ENCODE measurements at places on chromosomes 6 and 20. TPM values are rescaled to one million over a fixed set of nuclear protein-coding genes. Genes with fewer than 3 reads are reported as not detected.

KCNK16 gene
- not detected for total RNA-seq

BMP7 gene
- not detected for total RNA-seq

DNA sequence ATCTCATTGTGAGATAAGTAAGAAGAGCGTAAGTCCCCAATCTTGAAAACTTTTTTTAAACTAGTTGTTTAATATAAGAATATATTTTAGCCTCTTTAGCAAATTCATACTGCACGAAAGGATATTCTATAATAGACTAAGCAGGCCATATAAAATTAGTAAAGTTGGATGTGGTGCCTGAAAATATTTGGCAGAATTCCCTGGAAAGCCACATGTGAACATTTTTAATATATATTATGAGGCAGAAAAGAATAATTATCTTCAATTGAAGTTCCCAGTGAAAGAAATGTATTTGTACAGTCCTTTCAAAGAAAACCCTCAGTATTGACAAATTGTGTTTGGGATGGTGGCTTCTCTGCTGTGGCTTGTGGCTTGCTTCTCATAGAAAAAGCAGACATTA lies 237.5 kb upstream of the JAG1 start:
- H3K27ac ChIP-seq, result peak overlapping the region; percentile 25
- no peaks in the 10 kb centered on the region for H3K36me3 ChIP-seq
- H3K27me3 ChIP-seq, result no peaks in the 10 kb centered on the region
- DNase-seq, result no peak

DNA sequence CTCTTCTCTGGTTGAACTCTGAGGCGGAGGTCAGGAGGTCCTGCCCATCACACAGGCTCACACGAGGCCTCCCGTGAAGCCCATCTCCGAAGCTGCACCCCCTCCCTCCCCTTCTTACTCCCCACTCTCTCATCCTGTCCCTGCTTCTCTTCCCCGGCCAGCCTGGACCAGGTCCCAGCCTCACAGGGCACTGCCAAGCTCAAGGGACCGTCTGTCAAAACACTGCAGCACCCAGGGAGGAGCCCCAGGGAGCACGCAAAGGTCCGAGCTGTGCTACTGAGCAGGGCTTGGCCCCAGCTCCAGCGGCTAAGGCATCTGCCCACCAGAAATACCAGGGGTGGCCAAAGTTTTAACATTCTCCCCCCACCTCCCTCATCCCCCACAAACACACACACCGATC lies 70.0 kb downstream of the PSMG4 start:
- peaks cover 24% of the 10 kb centered on the region for H3K4me1 ChIP-seq
- no peaks in the 10 kb centered on the region for H3K36me3 ChIP-seq
- no peaks in the 10 kb centered on the region for H3K27me3 ChIP-seq
- DNase-seq, result no peak
- no peak overlapping the region for H3K4me3 ChIP-seq

- no peak overlapping the region for H3K27ac ChIP-seq
- H3K4me3 ChIP-seq, result no peak overlapping the region
- no peak for DNase-seq
- H3K36me3 ChIP-seq, result no peaks in the 10 kb centered on the region
Observed at GRCh38 chr6:89817481-89817880, 2.1 kb downstream of the MDN1 start.

- H3K4me1 ChIP-seq, result no peaks in the 10 kb centered on the region
- no peak overlapping the region for H3K27ac ChIP-seq
- H3K27me3 ChIP-seq, result no peaks in the 10 kb centered on the region
- no peak overlapping the region for H3K4me3 ChIP-seq
Observed at GRCh38 chr6:1472643-1473042, 83.3 kb downstream of the FOXF2 start.

DNA sequence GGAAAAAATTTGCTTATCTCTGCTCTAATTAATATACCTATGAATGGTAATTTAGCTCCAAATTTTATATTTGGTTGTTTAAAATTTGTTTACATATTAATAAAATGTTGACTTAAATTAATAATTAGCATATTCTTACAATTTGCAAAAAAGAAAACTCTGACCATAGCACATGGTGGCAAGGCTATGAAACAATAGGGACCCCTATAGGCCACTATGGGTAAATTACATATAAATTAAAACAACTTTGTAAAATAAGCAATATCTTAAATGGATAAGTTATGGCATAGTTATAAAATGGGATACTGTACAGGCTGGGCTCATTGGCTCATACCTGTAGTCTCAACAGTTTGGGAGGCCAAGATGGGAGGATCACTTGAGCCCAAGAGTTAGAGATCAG lies 76.0 kb downstream of the MKKS start:
- H3K4me3 ChIP-seq, result no peak overlapping the region
- no peak for DNase-seq
- H3K27me3 ChIP-seq, result no peaks in the 10 kb centered on the region

DNA sequence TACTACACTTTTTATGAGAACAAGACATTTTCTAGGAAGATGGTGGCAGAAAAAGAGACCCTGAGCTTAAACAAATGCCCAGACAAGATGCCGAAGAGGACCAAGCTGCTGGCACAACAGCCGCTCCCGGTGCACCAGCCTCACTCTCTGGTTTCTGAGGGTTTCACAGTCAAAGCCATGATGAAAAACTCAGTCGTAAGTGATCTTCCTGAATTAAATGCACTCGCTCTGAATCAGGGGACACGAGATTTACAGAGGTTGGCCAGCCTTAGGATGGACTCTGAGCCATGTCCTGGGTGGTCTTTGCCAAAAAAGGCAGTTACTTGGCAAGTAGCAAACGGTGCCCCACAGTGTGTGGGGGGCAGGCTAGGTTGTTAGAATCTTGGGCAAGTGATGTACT lies 423 bp downstream of the PACRG start:
- H3K4me1 ChIP-seq, result peaks cover 8% of the 10 kb centered on the region
- no peak for DNase-seq
- H3K27ac ChIP-seq, result peak overlapping the region; percentile 93
- no peaks in the 10 kb centered on the region for H3K36me3 ChIP-seq
- no peaks in the 10 kb centered on the region for H3K27me3 ChIP-seq

GRCh38 chr6:120938876-120939472 lies 395.3 kb downstream of the TBC1D32 start:
- DNase-seq, result no peak
- H3K36me3 ChIP-seq, result no peaks in the 10 kb centered on the region
- no peak overlapping the region for H3K4me3 ChIP-seq
- H3K4me1 ChIP-seq, result no peaks in the 10 kb centered on the region

FAM83B gene
- total RNA-seq, result 0.51 TPM

NKX2-4 gene
- total RNA-seq, result not detected

KCNQ5 gene
- 5.3 TPM for total RNA-seq

GATA5 gene
- not detected for total RNA-seq

BNIP5 gene
- total RNA-seq, result not detected

BTNL2 gene
- not detected for total RNA-seq
